ENCODE measurements at places on chromosomes 2 and 18.

DNA sequence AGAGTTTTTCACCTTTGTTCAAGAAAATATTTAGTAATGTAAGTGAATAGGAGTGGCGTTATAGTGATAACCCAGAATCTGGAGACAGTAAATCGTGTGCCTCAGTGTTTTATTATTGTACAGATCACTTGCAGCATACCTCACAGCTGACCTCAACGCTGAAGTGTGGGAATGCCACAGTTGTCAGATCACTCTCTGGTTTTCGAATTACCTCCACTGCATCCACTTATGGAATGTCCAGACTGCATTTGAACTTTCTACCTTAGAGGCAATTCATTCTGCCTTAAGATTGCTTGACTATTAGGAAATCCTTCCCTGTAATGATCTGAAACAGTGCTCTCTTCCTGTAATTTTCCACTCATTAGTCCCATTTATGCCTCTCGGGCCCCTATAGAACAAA is 164.5 kb upstream of the ALPP start:
- no peak for DNase-seq

DNA sequence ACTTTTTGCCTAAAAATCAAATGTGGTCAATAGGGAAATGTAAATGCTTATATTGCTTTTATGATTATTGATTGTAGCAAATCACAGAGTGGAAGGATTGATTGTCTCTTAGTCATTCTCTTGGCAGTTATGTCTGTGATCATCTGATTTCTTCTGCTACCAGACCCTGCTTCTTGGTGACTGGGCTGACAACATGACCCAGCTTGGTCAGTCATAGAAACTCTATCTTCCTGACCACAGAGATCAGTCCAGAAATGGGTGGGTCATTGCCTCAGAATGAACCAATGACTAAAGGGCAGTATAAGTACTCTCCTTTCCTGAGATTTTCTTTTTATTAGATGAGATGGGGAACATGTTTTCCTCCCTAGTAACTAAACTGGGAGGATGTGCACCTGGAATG is 87.6 kb downstream of the MAIP1 start:
- no peak for DNase-seq

- no peak for DNase-seq
Measured at GRCh38 chr2:82027921-82028615, 1723.5 kb upstream of the LRRTM1 start.

- DNase-seq: no peak
Measured at GRCh38 chr2:205524656-205525055, 157.6 kb upstream of the NRP2 start.

- no peak for DNase-seq
Measured at GRCh38 chr2:160332318-160332717, 132.2 kb upstream of the ITGB6 start.

DNA sequence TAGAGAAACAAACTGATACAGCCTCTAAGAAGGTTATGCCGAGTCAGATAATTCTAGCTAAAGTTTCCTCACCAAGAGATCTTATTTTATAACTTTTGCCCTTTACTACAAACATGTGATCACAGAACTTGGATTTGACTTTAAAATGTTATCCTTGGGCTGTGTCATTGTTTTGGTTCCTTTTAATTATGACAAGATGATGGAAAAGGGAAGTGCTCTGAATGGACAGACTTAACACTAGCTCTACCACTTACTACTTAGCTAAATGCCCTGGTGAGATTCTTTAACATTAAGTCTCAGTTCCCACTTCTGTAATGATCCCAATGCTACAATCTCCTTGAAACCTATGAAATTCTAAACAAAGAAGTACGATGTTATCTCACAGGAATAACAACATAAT is 69.9 kb downstream of the RTTN start:
- DNase-seq: no peak

DNA sequence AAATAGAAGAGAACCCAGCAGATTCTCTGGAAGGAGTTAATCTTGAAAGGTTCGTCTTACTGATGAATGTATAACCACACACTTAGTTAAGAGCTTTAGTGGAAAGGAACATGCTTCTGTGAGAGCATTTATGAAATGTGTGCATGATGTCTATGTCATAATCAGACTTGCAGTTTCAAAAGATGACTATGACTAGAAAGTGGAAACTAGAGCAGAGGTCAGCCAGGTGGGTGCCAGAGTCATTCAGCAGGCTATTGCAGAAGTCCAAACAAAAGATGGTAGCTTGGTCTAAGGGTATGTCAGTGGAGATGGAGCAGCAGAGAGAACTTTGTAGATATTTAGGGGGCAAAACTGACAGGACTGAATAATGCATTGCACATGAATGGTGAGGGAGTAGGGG is 825.8 kb downstream of the DCC start:
- DNase-seq: no peak

All from NCI-H1105 treated with DMSO at 0.1 percent for 48 hours (cell line).